GM12864 (cell line): ENCODE measurements at places on chromosomes 1 and 21.

- DNase-seq, result no peak
Measured at GRCh38 chr1:54600947-54601721, 22.2 kb downstream of the FAM151A start.

DNA sequence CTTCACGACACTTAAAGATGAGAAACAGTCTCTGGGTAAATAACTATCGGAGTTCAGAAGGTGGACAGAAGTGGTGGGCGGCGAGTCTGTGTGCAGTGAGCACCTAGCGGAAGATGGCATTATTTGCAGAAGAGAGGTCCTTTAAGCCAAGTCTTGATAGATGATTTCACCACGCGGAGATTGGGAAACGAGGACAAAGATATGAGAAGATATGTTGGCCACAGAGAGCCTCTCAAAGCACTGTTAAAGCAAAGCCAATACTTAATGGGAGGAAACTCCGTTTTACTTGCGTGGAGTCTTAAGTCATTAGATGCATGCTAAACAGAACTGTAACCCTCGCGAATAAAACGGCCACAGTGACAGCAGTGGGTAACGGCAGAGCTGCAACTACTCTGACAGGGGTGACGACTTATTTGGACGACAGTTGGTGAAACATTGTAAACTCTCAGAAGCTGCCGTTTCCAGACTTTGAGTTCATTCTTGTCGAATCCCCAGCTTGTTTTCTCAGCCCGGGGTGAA lies 577 bp upstream of the CEP350 start:
- no peak for DNase-seq

GRCh38 chr1:155086856-155087535 lies 8.4 kb downstream of the EFNA3 start:
- DNase-seq, result no peak

- no peak for DNase-seq
Measured at GRCh38 chr1:46757956-46758528, 39.1 kb upstream of the EFCAB14 start.

DNA sequence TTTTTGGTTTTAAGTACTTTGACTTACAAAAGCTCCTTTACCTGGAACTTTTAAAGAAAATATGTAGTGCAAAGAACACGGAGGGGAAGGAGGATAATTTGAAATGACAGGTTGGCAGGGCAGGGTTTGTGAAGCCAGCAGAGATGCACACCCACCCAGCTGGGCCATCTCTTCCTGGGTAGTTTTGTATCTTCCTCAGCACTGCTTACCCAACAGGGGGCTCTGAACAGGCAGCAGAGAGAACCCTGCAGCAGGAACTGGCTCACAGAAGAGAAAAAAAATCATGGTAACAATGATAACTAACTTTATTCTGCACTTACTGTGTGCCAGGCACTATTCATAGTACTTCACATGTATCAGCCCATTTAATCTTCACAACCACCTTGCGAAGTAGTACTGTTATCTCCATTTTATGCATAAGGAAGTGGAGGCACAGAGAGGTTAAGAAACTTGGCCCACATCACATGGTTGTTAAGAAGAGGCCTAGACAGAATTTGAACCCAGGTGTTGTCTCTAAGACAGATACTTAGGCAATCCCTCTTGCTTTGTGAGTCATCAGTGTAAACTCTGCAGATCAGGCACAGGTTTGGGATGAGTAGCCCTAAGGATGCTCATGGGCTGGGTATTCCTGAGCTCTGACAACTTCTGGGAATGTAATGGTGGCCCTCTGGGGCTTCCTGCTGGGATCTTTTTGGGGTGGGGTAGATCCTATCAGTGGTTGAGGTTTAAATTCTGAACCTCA lies 60.8 kb downstream of the ELK4 start:
- no peak for DNase-seq

GRCh38 chr1:30809514-30810263 lies 52.1 kb upstream of the LAPTM5 start:
- DNase-seq, result no peak

DNA sequence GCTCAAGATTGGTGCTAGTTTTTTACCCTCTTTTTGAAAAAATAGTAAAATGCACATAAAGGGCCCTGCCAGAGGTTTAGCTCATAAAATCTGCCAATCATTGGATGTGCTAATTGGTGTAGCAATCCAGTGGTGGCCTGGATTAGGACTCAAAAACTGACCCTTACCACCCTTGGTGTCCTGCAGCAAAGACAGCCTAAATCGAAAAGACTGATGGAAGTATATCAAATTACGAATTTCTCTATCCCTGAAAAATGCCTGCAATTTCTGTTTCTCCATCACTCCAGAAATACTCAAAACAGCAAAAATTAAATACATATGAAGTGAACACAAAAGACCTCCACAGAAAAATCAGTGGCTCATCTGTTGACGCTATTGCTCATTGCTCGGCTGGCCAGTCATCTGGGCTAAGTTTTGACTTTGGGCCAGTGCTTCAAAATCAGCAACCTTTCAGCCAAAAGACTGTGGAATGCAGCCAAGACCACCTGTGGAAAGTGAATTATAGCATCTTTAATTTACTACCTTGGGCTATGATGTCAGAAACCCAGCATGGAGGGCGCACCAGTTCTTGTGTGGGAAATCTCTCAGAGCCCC lies 30.0 kb downstream of the WLS start:
- no peak for DNase-seq

DNA sequence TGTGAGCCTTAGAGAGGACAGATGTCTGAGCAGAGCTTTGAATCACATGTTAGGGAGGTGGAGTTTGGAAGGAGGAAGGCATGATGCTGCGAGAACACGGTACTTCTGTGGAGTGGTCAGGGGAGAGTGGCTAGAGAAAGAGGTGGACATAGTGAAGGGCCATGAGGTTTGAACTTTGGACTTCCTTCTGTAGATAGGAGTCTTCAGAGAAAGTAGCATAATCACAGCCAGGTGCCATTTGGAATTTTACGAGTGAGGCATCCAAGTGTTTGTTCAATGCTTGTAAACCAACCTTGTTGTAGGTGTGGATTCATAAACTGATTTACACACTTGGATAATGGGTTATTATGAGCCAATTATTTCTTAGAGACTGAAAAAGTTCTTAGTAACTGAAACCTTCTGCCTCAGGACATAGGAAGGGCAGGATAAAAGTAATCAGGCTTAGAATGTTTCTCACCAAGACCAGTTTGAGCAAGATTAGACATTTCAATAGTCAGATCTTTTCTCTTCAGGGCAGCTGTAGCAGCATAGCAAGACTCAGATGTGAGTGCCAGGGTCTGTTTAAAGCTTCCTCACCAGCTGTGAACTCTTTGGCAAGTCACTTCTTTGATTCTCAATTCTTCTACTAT lies 83.5 kb upstream of the HMCN1 start:
- DNase-seq, result no peak

DNA sequence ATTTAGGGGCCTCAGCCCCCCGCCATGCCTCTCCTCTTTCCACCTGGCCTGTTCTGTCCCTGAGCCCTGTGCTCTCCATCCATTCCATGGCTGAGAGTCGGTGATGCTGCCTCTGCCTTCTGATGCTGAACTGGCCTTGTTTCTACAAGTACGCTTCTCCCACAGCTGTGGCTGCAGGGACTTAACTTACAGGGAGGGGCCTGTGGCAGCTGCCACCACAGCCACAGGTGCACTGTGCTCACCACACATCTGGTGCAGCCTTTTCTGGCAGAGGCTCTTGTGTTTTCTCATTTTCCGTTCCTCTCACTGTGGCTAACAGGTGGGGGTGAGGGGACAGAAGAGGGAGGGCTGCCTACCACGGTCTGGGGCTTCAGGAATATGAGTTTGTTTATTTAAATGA lies 4.2 kb downstream of the FMO1 start:
- peak; percentile 30 for DNase-seq

DNA sequence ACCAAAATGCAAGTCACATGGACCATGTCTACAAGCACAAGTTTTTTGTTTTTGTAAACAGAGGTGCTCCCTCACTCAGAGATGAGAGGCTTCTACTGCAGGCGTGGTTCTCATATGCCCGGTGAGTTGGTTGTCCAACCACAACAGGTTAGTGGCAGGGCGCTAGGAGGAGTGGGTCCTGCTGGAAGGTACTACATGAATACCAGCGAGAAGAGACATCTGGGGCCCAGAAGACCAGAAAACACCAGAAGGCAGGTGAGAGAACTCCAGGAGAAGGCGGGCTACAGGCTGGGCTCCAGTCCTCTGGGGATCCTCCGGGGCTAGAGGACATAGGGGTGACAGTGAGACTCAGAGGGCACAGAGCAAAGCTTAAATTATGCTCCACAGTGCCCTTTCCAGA lies 366.5 kb downstream of the MATN1 start:
- no peak for DNase-seq

DNA sequence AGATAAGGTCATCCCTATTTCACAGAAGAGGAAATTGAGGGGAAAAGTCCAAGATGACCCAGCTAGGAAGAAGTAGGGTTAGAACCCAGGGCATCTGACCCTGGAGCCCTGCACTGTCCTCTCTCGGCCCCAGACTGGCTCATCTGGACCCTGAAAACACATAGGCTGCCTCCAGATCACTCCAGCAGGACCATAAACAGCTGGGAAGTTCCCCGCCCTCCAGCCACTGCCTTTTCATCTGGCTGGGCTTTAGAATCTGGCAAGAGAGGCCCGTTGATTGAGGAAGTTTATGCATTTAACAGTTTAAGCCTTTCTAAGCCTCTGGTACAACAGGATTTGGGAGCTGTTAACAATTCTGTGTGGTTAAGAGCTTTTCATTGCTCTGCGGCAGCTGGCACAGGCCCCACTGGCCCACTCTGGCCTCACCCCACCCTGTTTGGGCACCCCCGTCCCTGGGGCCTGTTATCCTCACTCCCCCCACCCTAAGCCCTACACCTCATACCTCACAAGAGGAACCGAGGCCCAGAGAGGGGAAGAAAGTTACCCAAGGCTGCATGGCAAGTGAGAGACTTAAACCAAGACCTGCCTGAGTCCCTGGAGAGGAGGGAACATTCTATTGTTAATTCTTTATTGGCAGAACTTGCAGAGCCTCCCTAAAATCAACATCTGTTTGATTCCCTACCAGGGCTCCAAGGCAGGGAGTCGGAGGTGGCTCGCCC lies 84.2 kb downstream of the EPHB2 start:
- no peak for DNase-seq

- DNase-seq, result no peak
Measured at GRCh38 chr1:68085752-68086151, 35.3 kb upstream of the DIRAS3 start.

- DNase-seq, result no peak
Measured at GRCh38 chr1:94350350-94350924, 67.8 kb upstream of the ABCD3 start.

DNA sequence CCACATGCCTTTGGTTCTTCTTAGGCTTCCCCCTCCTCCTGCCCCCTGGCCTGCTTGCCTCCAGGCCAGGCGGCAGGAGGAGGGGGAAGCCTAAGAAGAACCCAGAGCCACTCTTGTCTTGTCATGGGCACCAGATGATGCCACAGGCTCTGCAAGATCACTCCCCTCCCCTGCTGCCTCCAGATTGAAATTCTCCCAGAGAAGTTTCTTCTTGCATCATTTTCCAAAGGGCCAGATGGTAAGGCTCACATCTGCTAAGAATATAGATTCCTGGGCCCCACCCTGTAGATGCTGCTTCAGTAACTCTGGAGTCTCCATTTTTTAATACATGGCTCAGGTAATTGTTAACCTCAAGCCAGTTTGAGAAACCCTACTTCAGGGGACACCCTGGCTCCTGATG lies 60.8 kb downstream of the FAM163A start:
- no peak for DNase-seq

GRCh38 chr1:51669816-51670215 lies 52.9 kb downstream of the OSBPL9 start:
- no peak for DNase-seq

DNA sequence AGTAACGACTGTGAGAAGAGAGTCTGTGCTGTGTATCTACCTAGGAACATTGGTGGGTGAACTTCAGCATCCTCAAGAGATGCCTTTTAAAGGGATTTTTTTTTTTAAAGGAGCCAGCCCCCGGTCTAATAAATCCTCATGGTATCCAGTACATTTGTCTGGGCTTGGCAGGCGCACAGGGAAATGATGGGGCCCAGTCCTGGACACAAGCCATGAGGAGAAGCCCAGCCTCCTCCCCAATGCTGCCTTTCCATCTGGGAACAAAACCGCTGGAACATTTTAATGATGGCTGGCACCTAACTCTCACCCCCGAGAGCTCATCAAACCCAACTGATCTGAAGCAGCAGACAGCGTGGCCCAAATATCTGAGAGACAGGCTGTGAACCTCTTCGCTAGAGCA lies 64.2 kb downstream of the ACOT7 start:
- DNase-seq, result no peak

DNA sequence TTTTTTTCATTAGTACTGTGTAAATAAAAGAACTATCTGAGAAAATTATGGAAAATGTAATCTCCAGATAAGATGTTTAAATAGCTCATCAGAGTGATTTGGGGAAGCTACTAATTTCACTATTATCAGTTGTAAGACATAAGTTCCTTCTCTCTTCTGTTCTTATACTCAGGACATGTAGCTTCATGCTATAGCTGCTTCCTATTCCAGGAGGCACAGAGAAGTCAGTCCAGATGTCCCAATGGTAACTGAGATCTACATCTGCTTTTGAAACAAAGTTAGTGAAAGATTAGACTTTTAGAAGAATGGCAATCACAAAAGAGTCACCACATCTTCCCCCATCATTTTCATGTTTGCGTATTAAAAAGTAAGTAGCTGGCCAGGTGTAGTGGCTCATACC lies 5.6 kb downstream of the MAP3K21 start:
- no peak for DNase-seq

GRCh38 chr1:38138498-38139233 lies 92.1 kb upstream of the POU3F1 start:
- DNase-seq, result no peak

GRCh38 chr21:30044447-30045064 lies 104.8 kb upstream of the GRIK1 start:
- no peak for DNase-seq

GRCh38 chr21:38254970-38255369 lies 1.8 kb upstream of the KCNJ15 start:
- no peak for DNase-seq

GRCh38 chr1:214463596-214463995 lies 87.8 kb downstream of the PTPN14 start:
- no peak for DNase-seq

GRCh38 chr1:27392096-27392777 lies at the start of gene GPR3:
TSS of gene GPR3 (plus strand) at chr1:27392622. CDS start at chr1:27393799, 1,177 bp downstream.
- DNase-seq, result peak; percentile 52

DNA sequence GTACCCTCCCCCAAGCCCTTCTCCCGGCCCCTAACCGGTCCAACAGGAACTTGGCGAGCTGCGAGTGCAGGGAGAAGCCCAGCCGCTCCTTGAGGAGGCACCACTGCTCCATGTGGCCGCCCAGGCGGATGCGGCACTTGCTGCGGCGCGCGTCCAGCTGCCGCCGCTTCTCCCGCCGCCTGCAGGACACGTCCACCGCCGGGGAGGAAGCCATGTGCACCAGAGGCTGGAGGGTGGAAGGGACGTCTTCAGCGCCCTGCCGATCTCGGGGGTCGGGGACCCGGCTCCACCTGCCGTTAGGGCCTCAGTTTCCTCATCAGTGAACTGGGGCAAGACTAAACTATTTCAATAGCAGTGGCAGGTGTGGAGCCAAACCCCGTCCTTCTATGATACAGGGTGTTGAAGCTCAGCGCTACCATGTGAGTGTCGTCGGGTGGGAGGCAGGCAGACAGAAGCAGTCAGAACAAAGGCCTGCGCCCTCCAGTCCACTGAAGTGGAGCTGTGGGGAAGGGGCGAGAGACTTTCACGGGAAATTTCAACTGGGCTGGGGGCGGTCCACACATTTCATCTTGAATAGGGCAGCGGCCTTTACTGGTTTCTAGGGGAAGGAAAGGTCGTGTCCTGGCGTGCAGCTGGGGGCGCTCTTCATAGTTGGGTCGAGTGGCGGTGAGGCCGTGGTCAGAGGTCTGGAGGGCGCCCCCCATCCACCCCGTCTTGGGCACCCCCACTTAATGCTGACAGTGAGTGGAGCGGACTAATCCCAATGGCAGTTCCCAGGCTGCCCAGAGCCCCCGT lies 592 bp downstream of the ZNF692 start:
- no peak for DNase-seq

GRCh38 chr1:119147661-119148090 lies 7.2 kb upstream of the WARS2 start:
- no peak for DNase-seq
